NCI-H524 treated with DMSO at 0.1 percent for 48 hours (cell line): ENCODE measurements at places on chromosomes 2 and 18.

DNA sequence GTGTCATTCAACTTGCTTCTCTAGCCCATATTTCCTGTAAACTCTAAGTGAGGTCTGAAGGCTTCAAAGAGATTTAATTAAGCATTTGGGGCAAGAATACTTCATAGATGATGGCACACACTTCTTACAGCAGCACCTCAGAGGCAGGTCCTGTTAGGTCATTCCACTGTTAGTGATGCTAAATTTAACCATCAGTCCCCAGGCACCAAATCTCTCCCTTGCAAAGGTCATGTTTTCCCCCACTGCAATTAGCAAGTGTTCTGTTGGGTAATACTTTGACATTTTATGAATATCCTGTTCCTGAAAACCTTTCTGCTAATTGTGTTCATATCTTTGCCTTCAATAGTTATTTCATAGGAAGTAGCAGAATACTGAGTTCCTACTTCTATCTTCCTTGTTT lies 117.0 kb downstream of the STK39 start:
- no peak for DNase-seq

- DNase-seq: no peak
Measured at GRCh38 chr2:196309691-196310090, 138.3 kb upstream of the STK17B start.

- DNase-seq: no peak
Measured at GRCh38 chr2:230326453-230327417, at the start of gene SP140L. SP140L (plus strand) TSS chr2:230327193; CDS start chr2:230327270, 77 bp downstream.

GRCh38 chr18:69840001-69840400 lies 107.7 kb downstream of the CD226 start:
- DNase-seq: no peak

DNA sequence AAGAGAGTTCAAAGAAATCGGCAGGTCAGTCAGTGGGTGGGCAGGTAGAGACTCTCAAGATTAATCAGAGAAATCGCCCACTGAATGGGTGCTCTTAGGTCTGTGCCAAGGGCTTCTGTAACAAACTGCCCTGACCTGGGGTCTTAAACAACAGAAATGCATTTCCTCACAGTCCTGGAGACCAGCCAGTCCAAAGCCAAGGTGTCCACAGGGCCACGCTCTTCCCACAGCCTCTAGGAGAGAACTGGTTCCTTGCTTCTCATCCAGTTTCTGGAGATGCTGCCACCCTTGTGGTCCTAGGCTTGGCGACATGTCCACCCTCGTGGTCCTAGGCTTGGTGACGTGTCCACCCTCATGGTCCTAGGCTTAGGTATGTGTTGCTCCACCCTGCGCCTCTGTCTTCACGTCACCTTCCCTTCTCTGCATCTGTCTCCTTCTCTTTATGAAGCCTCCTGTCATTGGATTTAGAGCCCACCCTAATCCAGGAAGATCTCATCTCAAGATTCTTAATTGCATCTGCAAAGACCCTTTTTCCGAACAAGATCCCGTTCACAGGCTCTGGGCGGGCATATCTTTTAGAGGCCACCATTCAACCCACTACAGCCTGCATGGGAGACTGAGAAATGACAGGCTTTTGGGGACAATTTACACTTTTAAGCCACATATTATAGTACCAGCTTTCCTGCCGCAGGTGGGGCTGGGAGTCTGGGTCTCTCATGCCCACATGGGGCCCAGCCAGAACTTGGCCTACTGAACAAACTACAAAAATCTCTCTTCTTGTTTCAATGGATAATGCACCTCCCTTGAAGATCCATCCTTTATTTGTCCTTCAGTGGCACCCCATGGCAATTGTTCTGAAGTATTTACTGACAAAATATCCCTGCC lies 161.3 kb downstream of the ASB1 start:
- DNase-seq: no peak

DNA sequence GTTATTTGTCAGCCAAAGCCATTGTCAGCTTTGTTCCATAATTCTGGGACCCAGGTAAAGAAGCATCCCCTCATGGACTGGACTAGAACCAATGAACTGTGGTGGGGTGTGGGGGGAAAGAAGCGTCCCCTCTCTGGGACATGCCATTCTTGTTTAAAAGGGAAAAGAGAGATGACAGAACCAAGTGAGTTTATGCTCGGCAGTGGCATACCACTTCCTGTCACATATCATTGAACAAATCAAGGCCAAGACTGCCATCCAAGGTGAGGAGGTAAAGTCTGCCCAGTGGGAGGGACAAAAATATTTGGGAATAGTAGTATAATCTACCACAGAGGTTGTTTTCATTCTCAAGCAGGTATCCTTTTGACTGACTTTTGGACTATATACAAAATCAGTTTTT lies 4.7 kb upstream of the GLS start:
- no peak for DNase-seq
